ENCODE measurements at places on chromosomes 6 and 20.

- DNase-seq = no peak
Observed at GRCh38 chr20:19370076-19371075, 157.9 kb downstream of the SLC24A3 start.

DNA sequence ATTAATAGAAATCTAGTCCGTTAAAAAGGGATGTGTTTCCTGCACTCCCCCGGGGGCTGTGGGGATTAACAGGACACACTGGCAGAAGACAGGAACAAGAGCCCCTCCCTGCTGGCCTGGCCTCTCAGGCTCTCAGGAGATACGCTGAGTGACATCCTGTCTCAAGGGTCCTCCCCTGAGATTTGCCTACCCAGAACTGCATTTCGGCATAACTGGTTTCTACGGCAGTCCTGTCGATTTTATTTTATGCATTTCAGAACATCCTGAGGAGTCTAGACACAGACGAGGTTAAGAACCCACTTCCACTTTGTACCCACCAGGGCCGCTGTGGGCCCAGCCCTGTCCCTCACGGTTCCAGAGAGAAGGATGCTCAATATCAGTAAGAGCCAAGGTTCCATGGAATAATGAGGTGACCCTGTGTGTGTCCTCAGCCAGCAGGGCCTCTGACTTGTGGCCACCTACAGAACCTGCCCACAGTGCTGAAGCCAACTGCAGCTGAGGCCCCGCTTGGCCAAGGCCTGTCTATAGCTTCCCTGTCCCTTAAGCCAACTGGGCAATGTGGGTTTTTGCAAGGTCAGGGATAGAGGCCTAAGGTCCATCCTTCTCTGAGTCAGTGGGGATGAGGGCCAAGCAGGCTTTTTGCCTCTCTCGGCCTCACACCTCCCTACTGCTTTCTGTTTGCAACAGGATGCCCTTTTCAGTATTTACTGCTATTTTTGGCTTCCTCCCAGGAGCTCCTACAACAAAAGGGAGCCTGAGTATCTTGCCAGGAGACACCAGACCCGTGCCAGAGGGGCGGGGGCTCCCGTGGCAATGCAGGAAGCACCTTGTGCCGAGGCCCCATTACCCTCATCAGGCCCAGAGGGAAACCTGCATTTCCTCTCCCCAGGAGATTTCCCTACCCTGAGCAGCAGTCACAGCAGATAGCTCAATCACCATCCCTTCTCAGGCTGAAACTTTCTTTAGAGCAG lies 14.7 kb downstream of the UQCC2 start:
- no peak for DNase-seq

- DNase-seq = no peak
Observed at GRCh38 chr6:35419417-35419816, 32.7 kb upstream of the FANCE start.

DNA sequence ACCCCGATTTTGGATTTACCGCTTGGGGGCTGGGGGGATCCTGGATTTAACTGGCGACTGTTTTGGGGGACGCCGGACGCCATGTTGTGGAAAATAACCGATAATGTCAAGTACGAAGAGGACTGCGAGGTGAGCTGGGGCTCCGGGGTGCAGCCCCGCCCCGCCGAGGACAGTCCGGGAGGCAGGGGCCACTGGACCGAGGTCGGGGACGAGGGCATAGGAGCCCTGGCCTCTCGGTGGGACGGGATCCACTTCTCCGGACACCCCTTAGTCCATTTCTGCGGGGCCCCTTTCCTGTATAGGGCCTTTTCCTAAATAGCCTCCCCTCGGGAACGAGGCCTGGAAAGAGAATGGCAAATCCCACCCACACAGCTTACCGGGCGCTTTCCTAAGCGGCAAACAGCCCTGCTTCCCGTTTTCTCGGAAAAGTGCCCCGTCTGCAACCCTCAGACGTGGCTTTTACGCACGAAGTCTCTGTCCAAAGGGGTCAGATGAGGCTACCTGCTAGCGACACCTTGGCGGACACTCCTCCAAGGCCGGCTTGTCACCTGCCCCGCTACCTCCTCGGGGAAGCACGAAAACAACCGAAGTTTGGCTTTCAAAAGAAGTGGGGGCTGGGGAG lies 469 bp downstream of the TFAP2C start:
- DNase-seq = no peak

DNA sequence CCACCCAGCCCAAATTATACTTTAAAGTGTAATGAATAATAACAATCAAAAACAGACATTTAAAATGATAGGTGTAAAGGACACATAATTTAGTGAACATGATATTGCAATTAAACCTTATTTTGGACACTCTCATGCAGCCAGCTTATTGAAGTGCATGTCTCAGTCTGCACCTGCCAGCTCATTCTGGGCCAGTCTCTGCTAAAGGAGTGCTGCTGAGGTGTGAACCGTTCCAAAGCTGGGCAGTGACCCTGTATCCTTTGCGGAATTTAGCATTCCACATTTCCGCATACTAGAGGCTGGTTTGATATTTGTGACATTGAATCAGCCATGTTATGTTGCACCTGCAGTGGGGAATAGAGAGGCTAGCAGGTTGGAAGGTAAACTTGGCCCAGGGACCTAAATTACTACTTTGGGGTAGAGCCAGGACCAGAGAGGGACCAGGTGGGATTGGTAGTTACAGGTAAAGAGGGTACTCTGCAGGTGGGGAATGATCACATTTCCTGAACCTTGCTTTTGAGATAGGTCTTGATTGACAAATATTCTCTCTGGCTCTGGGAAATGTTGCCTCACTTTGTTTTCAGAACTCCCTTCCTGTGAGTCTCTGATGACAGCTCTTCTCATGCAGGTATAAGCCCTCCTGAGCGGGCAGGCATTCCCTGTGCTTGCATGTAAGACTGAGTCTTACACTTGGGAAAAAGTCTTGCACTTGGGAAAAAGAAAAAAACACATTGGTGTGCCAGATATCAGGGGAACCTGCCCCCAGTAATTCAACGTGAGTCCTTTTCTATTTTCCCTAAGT lies 26.2 kb downstream of the TULP4 start:
- DNase-seq = no peak

- DNase-seq = no peak
Observed at GRCh38 chr20:50743087-50743486, 11.7 kb downstream of the PARD6B start.

- DNase-seq = no peak
Observed at GRCh38 chr6:118316796-118317384, 231.2 kb upstream of the PLN start.

DNA sequence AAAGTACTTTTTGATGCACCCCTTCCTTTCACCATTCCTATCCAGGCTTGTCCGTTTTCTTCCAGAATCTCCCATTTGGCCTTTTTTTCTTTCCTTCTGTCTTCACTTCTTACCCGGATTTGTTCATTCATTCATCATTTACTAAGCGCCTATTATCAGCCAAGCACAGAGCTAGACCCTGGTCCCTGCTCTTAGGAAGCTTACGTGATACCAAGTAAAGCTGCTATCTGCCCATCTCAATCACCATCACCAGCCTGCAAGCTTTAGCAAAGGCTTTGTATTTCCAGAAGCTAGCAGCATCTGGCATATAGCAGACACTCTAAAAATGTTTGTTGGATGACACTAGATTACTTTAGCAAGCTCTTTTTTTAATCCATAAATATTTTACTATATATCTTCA lies 4.8 kb downstream of the NDRG3 start:
- DNase-seq = no peak
